Lower lobe of right lung (tissue), 2 donors: ENCODE measurements at places on chromosomes 12 and 14. TPM values are rescaled to one million over a fixed set of nuclear protein-coding genes. Genes with fewer than 3 reads are reported as not detected.

The CCDC77 gene
- 7.4 TPM for total RNA-seq

The RNF212B gene
- not detected for total RNA-seq

The KCNA5 gene
- 1.5 TPM for total RNA-seq

The RTN1 gene
- 18.2 TPM for total RNA-seq

The KRT82 gene
- total RNA-seq: not detected

The AMHR2 gene
- total RNA-seq: 1.2 TPM

The KLRC3 gene
- total RNA-seq: not detected

The STAC3 gene
- 8.7 TPM for total RNA-seq

The ATP23 gene
- 5.4 TPM for total RNA-seq

The PMEL gene
- 1.2 TPM for total RNA-seq

DNA sequence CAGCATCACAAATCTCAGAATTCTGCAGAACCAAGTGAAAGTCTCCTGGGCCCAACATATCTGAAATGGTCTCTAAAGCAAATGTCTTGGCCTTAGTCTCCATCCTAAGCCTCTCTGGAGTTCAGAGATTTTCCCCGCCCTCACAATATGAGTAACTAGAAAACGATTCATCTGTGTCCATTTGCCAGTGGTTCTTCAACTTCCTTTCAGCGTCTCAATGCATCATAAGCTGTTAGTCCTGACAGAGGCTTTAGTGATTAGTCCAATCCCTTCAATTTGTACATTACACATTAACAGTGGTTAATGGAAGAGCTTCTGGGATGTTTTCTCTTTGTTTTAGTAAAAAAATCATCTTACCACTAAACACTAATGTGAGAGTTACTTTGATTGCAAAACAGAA is 17.4 kb downstream of the NPC2 start:
- DNase-seq: no peak

- no peak for DNase-seq
These were observed 35.0 kb upstream of the BCL7A start for GRCh38 chr12:121986489-121987245.

- DNase-seq: no peak
These were observed 43.5 kb downstream of the CNTN1 start for GRCh38 chr12:40735551-40736230.

GRCh38 chr12:131611416-131612091 is 99.3 kb upstream of the SFSWAP start:
- DNase-seq: no peak

DNA sequence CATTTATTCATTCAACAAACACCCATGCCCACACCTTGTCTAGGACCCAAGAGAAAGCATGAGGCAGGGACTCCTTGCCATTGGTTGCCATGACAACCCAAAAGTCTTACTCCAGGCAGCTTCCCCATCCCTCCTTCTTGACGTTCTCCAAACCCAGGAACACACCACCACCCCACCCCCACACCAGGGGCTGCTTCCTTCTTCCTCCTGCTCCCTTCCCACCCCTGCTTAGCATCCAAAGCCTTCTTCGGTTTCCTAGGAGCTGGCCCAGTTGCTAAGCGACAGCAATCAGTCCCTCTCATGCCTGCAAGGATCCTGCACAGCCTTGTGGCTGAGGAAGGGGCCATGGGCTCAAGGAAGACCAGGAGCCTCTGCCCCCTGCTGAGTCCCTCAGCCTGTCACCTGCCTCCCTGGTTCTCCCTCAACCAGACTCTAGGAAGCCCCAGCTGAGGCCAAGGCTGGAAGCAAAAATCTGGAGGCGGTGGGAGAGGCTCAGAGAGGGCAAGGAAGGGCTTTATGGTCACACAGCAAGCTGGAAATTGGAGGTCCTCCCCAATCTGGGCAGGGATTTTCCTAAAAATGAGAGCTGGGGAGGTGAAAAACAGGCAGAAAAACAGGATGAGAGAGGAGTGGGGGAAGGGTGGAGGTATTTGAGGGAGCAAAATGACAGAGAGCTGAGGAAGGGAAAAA is 15.4 kb downstream of the RASAL1 start:
- no peak for DNase-seq

- DNase-seq: no peak
These were observed 180.9 kb downstream of the NTF3 start for GRCh38 chr12:5612556-5613410.

DNA sequence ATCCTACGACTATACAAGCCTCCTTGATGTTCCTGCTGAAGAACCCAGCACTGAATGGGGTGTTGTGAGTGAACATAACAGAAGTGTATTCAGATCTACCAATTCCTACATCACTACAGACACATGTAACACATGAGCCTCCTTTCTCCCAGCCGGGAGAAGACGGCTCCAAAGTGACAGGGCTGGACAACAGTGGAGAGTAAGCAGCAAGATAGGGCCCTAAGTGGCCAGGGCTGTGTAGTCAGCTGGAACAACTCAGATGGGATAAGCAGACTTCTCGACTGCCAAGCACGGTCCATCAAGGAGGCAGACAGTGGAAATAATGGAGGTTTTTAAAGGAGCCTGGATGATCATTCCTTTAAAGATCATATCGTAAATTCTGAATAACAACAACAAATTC is 73.5 kb downstream of the TTC7B start:
- no peak for DNase-seq

DNA sequence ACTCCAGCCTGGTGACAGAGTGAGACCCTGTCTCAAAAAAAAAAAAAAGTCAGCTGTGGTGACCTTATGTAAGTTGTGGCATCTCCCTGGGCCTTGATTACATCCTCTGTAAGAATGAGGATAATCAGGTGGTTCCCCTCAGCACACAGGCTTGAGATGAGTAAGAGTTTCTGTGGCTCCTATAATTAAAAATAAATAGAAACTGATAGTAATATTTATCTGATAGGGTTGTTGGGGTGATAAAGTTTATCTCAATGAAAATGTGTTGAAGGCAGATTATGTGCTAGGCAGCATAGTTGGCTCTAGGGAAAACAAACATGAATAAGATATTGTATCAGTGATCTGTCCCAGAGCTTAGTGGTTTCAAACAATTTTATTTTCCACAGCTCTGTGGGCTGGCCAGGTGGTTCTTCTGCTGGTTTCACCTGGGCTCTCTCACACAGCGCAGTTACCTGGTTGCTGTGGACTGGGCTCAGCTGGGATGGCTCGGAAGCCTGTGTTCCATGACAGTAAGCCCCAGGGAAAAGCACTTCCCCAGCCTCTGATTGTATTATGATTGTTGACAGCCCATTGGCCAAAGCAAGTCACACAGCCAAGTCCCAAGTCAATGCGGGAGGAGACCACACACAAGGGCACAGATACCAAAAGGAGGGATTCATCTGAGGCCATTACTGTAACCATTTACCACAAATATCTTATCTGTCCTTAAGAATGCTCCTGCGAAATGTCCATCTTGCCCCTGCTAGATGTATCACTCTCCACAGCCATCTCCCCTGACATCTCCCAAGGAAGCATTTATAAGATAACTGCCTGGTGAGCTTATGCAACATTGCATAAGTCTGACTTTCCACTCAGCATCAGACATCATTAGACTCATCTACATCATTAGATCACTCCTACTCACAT is 151.7 kb downstream of the NUAK1 start:
- DNase-seq: no peak

DNA sequence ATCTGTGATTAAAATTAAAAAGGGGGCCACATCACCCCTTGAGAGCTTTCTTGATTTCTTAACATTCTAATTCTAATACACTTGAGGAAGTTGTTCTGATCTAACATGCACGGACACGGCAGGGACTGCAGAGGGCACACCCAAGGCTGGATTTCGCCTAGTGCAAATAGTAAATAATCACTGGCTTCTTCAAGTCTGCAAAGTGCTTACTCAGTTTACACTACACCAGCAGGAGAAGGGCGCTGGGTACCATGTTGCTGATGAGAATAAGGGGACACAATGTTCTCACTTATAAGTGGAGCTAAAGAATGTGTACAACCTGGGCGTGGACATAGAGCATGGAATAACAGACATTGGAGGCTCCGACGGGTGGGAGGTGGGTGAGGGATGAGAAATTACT is 34.2 kb downstream of the TBX5 start:
- no peak for DNase-seq

GRCh38 chr12:112988224-112988623 is 9.9 kb downstream of the OAS2 start:
- no peak for DNase-seq

GRCh38 chr14:74979442-74980397 is 23.0 kb upstream of the EIF2B2 start:
- DNase-seq: no peak

GRCh38 chr12:11839091-11839641 is 189.7 kb downstream of the ETV6 start:
- DNase-seq: no peak

DNA sequence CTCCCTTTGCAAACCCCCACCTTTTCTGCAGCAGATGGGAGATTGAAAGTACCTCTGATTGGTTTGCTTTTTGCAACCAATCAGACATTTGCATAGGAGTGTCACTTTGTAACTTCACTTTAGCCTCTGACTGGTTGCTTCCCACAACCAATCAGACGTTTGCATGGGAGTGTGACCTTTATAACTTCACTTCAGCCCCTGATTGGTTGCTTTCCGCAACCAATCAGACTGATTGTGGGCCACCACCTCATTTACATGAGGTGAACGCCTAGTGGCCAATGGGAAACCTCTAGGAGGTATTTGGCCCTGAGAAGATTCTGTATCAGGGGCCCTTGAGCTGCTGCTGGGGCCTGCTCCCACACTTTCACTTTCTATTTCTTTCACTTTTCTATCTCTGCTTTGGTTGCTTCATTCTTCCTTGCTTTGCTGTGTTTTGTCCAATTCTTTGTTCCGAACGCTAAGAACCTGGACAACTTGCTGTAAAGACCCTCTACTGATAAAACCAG is 106.0 kb upstream of the PRICKLE1 start:
- DNase-seq: no peak

DNA sequence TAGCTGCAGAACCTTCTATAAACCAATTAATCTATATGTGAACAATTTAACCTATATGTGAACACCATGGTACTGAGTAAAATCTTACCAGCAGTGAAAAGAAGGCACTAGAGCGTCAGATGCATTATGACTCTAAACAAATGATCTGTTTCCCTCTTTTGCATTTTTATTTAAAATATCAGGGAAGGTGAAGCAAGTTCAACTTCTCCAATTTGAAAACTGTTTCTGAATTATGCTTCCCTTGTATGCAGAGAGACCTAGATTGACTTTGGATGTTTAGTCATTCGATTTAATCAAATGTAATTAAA is 80.9 kb downstream of the DAD1 start:
- no peak for DNase-seq

DNA sequence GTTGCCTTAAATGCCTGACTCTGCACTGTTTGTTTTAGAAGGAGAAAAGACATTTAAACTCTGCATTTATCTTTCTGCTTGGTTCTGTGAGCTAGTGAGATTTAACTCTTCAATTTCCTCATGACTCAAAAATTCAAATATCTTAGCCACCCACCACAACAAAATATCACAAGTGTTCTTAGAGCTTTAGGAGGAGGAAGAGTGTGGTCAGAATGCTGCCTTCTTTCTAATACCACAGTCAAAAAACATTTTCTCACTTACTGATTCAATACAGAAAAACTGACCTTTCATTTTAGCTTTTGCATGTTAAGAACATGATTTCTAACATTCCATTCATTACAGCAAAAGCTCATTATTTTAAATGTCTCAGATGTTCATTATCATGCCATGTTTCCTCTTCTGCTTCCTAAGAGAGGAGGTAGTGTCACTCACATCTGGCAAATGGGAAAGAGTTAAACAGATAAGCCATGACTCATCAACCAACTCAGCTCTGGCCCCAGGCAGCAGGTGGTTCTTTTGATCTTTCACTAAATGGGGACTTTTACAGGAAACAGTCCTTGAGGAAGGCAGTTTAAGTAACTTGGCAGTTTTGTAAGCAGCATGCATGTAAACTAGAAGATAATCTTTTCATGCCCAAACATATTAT is 56.4 kb upstream of the RNU6-8 start:
- no peak for DNase-seq

DNA sequence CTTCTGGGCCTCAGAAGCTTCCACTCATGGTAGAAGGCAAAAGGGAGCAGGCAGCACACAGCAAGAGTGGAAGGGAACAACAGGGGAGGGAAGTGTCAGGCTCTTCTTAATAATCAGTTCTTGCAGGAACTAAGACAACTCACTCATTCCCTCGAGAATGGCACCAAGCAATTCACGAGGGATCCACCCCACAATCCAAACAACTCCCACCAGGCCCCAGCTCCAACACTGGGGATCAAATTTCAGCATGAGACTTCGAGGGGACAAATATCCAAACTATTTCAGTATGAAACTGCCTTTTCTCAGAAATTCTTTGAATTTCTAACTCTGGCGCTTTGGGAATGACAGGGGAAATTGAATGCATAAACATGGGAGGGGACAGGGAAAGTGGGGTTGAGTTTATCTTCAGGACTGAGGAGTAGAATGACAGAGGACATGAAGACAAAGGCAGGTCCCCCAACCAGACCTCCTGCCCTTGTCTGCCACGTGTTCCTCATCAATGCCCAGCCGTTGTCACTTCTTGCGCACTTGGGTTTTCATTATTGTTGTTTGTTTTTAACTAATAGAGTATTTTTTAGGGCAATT is 24.6 kb upstream of the APOF start:
- DNase-seq: no peak

DNA sequence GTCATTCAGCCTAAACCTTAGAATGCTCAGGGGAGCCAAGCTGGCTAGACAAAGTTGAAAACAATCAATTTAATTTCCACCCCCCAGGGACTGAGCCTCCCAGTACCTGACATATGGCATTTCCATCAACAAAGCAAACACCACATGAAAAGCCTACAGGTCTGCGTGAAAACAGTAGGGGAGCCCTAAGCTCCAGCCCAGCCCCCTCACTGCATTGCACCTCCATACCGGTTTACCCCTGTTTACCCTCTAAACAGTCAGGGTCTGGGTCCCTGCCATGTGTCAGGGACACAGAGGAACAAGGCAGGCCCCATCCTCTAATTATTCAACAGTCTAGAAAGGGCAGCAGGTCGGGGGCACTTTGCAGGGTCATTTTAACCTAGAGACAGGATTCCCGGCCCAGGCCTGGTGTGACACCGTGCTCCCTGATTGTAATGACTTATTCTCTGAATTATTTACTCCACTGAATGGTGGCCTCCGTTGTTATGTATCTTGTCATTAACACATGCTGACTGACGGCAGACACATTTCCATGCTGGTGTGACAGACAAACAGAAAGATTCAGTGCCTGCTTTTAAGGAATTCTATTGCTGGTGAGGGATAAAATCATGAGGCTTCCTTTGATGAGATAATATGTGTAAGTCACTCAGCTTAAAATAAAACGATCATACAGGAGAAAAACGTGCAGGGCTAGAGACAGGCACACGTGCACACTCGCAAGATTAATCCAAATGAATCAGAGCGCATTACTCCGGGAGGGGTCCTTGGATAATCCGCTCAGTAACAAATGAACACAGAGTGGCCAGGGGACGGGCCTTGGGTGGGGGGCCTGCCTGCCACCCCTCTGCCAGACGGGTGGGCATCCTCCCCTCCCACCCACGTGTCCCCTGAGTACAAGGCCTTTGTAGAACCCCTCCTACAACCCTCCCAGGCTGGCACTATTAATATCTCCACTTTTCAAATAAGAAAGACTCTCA is 23.2 kb downstream of the CCDC88C start:
- no peak for DNase-seq

- no peak for DNase-seq
These were observed 188.4 kb upstream of the NAV3 start for GRCh38 chr12:77642246-77642645.

- DNase-seq: no peak
These were observed 43.6 kb downstream of the EML5 start for GRCh38 chr14:88749139-88749538.
